ENCODE measurements at places on chromosomes 4 and X.

DNA sequence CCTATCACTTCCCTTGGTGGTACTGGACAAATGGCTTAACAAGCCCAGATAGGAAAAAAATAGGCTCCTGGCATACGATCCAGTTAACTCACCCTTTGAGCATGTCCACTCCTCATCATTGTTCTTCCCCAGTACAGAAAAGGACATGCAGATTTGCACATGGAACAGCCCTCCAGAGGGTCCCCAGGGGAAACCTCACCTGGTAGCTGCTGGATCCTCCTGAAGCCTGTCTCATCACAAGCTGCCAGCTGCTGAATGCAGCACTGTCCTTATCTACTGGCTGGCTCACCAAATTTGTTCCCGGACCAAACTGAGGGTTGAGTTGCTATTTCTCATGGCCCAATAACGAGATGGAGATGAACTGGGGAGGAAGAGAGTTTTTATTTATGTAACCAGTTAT, 49.4 kb downstream of the SERTM2 start:
- no peak for DNase-seq

- no peak for DNase-seq
Observed at GRCh38 chrX:45232139-45232538, 31.5 kb upstream of the DIPK2B start.

- no peak for DNase-seq
Observed at GRCh38 chrX:73922856-73923455, 360.0 kb downstream of the CHIC1 start.

- no peak for DNase-seq
Observed at GRCh38 chr4:3716631-3717235, 49.5 kb upstream of the ADRA2C start.

DNA sequence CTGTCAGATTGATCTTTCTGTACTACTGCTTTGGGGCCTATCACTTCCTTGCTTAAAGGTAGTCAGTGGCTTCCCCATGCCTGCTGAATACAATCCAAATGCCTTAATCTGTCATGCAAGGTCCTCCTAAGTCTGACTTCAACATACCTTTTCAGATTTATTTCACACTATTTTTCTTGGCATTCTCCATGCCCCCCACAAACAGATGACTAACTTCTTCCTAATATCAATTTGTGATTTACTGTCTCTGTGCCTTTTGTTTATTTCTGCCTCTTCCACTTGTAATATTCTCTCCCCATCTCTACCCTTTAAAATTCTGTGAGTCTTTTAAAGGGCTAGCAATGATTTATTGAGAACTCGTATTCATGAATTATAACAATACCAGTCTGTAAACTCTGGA, 41.8 kb downstream of the OCRL start:
- no peak for DNase-seq

- DNase-seq, result no peak
Observed at GRCh38 chr4:21469438-21470300, 478.9 kb downstream of the KCNIP4 start.

DNA sequence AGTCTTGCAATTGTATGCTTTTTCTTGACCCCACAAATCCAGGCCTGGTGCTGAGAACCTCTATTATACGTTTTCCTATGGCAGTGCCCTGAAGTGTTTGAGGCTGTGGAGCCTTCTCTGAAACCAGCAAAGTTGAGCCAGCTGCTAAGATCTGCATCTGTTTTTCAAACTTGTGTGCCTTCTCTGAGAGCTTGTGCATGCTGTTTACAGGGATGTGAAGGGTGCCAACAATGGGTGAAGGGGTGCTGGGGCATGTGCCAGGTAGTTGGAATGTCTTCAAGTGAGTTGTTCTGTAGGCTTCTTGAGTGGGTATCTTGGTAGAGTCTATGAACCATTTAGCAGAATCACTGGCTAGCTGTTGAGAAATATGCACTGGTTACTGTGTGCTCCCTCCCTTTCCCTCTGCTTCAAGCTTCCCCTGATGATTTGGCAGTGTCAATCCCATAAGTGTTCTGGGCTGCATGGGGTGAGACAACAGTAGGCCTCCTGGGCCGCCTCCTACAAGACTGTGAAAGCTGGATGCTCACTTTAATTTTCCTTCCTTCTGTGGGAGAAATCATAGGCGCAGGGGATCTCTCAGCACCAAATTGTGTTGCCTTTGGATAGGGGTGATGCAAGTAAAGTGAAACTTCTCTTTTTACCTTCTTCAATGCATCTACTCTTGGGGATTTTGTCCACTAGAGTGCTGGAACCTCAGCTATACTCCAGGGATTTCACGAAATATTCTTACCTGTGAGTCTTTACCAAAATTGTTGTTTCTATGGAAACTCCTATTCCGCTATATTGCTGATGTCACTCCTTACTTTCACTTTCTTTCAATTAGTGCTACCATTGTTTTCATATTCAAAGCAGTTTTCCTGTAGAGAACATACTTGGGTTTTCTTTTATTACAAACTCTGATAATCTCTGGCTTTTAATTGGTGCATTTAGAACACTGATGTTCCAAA, 30.0 kb downstream of the ITM2A start:
- no peak for DNase-seq

GRCh38 chr4:54687887-54688841, 30.4 kb downstream of the KIT start:
- no peak for DNase-seq

DNA sequence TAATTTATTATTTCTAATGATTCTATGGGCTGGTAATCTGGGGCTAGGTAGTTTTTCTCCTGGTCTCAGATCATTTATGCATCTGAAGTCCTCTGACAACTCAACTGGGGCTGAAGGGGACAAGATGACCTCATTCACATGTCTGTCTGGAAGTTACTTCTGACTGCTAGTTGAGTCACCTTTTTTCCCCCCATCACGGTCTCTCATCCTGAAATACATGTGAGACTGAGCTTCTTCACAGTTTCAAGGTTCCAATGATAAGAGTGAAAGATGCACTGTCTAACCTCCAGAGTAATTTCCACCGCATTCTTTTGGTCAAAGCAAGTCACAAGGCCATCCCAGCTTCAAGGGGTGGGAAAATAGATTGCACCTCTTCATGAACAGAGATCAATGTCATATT, 356.7 kb upstream of the RPS6KA3 start:
- no peak for DNase-seq

DNA sequence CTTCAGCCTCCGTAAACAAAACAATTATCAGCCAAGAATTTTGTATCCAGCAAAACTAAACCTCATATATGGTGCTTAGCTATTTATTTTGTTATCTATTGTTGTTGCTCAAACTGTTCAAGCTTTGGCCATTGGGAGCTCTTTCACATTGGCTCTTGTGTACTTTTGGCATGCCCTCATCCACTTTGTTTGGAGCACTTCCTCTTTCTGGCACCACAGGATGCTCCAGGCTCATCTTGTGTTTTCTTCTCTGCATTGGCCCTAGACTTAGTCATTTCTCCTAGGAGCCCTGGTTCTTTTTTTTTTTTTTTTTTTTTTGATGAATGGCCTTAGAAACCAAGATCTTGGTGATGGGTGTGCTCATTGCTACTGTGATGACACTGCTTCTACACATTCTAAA, 74.5 kb downstream of the DIPK2B start:
- DNase-seq, result no peak

DNA sequence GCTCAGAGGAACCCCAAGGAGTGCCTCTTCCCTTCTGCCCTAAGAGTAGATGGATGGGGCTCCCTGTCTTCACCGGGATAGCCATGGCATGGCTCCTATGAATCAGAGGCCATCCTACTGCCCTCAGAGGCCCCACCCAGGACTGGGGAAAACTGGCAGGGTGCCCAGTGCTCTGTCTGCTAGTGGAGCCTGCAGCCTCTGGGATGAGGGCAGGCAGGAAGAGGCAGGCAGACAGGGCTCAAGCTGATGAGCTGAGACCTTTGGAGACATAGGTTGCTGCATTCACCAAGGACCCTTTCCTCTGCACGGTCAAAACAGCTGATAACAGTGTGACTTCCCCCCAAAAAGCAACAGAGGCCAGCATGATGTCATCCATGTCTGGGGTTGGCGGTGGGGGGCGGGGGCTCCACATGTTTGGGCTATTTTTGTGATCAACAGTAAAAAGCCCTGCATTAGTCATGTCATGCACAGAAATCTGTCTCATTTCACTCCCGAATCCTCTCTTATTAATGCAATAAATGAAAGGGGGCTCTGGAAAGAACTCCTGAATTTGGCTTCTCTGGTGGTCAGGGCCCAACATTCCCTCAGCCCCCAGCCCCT, 207.6 kb upstream of the MAMLD1 start:
- DNase-seq, result peak; percentile 58

DNA sequence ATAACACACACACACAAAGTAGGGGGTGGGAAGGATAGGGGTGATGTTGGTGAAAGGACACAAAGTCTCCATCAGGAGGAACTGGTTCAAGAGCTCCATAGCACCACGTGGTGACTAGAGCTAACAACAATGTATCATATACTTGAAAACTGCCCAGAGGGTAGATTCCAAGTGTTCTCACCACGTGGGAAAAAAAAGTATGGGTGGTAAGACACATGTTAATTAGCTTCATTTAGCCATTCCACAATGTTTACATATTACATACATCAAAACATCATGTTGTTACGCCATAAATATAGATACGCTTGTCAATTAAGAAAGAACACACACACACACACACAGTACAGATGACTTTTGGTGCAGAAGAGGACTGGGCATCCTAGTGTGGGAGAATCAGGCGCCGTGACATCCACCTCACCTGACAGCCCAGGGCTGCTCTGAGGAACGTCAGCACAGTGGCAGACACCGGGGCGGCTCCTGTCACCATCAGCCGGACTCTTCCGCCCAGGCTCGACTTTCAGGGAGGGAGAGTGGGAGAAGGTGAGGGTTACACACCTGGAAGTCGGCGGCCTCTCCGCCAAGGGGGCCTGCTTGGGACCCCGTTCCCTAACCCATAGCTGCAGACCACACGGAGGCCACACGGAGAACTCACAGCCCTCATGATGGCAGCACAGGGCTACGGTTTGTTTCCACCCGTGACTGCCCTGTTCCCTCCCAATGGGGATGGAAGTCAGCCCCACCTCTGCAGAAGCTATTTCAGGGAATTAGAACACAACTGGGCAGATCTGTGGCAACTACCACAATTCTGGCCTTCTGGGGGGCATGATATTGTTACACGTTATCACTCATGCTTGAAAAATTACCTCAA, 31.8 kb upstream of the CENPU start:
- no peak for DNase-seq

- no peak for DNase-seq
Observed at GRCh38 chrX:53316860-53317237, 35.5 kb upstream of the IQSEC2 start.

DNA sequence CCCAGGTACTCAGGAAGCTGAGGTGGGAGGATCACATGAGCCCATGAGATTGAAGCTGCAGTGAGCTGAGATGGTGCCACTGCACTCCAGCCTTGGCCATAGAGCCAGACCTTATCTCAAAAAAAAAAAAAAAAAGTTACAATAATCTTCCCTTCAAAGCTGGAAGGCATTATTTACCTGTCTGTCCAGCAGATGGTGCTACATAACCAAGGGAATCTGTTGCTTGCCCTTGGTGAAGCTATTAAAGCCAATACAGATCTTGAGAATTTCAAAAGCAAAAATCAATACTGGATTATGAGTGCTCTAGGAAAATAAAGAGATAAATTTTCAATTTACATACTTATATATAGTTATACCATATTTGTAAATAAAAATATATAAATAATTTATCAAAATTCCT, 25.9 kb downstream of the PKD2 start:
- DNase-seq, result peak; percentile 22

GRCh38 chr4:156929386-156930105, 42.1 kb downstream of the PDGFC start:
- no peak for DNase-seq

- DNase-seq, result no peak
Observed at GRCh38 chr4:126807132-126807531, 825.6 kb upstream of the INTU start.

- no peak for DNase-seq
Observed at GRCh38 chrX:23478561-23478960, 143.9 kb downstream of the PTCHD1 start.

DNA sequence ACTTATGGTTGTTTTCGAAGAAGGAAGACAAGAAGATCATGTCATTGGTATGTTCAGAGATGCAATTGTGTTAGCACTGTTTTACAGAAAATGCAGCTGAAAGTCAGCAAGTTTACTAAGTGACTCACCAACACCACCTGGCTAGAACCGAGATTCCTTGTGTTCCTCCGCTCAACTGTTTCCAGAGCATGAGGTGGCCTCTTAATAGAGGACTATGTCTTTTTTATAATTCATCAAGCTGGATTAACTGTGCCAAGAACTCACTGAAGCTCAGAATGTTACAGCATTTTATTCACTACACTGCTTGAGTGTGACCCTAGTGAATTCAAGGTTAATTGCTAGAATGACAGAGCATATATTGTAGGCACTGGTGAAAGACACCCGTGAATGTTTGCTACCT, 1573.5 kb upstream of the TENM3 start:
- DNase-seq, result no peak

- DNase-seq, result no peak
Observed at GRCh38 chr4:35739308-35739707, 505.0 kb downstream of the ARAP2 start.

DNA sequence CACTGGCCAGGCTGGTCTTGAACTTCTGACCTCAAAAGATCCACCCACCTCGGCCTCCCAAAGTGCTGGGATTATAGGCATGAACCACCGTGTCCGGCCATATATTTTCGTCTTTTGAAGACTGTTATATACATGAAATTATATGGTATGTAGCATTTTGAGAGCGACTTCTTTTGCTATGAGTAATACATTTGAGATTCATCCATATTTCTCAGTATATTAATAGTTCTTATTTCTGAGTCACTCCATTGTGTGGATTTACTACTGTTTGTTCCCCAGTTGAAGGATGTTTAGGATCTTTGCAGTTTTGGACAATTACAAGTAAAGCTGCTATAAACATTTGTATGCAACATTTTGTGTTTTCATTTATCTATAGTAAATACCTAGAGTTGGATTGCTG, 34.9 kb downstream of the GNL3L start:
- no peak for DNase-seq

DNA sequence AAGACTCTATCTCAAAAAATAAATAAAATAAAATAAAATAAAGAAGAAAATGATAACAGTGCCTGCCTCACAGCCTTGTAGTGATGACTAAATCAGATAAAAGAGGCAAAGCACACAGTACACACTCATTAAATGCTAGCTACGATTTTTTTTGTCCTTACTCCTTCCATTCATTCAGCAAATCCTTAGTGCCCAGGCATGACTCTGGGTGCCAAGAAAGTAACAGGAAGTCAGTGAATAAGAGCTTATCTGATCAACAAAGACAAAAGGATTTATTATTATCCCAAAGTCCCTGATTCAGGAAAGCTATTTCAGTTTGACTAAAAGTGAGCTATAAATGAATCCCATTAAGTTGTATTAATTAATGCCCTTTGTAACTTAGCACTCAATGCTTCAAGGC, 92.7 kb downstream of the SH3KBP1 start:
- no peak for DNase-seq

GRCh38 chrX:103002576-103002975, 61.4 kb downstream of the BEX1 start:
- DNase-seq, result no peak

DNA sequence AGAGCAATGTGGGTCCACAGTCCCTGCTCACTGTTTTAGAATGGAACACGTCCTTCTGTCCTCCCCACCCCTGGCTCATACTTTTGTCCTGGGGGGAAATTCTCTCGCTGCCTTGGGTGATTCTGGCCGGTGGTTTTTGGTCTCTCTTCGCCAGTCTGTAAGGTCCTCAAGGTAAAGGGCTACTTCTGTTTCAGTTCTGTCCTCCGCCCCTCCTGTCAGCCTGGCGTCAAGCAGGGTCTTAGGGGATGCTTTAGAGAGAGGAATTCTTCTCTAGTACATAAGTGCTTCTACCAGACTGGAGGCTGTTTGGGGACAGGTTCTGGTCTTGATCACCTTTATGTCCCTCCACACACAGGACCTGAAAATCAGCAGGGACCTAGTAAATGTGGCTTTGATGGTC, 617 bp upstream of the MRFAP1L1 start:
- no peak for DNase-seq
